ENCODE measurements at places on chromosomes 11 and 22.

GRCh38 chr11:47725442-47726117 is 10.4 kb upstream of the AGBL2 start:
- no peaks in the 10 kb centered on the region for H3K27me3 ChIP-seq
- no peak overlapping the region for H3K4me3 ChIP-seq
- no peak overlapping the region for H3K27ac ChIP-seq

DNA sequence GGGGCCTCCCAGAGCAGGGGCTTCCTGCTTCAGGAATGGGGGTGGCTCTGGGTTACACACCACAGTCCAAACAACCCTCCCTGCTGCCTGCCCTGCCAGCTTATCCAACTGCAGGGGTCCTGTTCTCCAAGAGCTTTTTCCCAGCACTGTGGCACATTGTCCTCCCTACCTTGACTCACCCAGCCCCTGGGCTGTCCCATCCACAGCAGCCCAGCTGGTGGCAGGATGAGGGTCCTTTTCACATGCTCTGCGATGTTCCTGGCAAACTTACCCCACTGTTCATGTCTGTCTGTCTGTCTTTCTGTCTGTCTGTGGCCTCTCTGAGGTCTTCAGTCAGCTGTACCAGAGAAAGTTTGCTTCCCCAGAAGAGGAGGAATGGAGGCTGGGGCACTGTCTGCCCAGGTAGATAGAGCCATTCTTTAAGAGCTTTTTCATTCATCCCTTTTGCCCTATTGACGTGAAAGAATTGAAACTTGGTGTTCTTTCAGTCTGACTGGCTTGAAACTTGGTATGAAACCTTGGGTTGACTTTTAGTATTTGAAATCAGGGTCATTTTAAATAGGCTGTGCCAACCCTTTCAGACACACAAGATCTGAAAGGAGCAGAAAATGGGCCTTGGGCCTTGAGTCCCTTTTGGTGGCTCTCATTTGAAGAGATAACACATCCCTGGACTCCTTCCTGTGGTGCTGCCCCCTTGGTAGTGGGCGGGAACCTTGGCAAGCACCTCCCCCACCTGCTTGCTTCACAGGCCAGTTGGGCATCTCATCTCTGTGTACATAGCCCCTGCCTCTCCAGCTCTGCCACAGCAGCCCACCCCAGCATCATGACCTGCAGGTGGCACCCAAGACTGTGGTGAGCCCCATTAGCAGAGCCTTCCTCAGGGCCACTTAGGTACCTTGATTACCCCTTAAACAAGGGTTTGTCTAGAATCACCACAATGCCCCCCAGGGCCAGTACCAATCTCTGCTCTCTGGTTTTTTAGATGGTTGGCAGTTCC is 74.6 kb upstream of the SUSD2 start:
- no peak overlapping the region for H3K27ac ChIP-seq
- H3K4me1 ChIP-seq = no peaks in the 10 kb centered on the region
- peak; percentile 22 for DNase-seq
- peaks cover 15% of the 10 kb centered on the region for H3K36me3 ChIP-seq

DNA sequence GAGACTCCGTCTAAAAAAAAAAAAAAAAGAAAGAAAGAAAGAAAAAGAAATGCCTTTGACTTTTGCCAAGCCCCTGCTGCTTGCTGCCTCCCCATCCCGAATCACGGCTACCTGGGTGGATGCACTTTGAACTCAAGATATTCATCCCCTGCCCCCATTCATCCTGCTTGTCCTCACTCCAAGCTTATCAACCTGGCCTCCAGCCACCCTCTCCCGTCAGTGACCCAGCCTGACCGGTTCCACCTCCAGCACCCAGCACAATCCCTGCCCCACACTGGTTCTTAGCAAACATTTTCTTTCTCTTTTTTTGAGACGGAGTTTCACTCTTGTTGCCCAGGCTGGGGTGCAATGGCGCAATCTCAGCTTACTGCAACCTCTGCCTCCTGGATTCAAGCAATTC is 44.4 kb downstream of the CYTH4 start:
- H3K4me3 ChIP-seq = no peak overlapping the region
- H3K4me1 ChIP-seq = no peaks in the 10 kb centered on the region
- H3K27me3 ChIP-seq = peaks cover 25% of the 10 kb centered on the region
- no peak for DNase-seq

DNA sequence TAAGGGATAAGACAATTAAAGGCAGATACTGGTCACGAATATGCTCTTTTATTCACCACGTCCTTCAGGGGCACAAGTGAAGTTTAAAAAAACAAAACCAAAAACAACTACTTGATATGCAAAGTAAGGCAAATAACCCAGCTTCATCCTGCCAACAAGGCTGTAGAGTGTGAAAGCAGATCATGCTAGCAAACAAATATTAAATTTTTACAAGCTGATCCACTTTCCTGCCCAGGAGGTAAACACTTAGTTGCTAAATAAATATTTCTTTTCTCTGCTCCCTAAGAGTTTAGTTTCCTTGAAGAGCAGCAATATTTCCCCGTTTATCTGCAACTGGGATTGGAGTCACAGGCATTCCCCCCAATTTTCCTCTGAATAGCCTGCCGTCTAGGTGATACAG is 300.2 kb downstream of the LARGE1 start:
- H3K4me1 ChIP-seq = no peaks in the 10 kb centered on the region
- H3K4me3 ChIP-seq = no peak overlapping the region
- H3K27me3 ChIP-seq = no peaks in the 10 kb centered on the region
- no peak for DNase-seq
- no peak overlapping the region for H3K27ac ChIP-seq

DNA sequence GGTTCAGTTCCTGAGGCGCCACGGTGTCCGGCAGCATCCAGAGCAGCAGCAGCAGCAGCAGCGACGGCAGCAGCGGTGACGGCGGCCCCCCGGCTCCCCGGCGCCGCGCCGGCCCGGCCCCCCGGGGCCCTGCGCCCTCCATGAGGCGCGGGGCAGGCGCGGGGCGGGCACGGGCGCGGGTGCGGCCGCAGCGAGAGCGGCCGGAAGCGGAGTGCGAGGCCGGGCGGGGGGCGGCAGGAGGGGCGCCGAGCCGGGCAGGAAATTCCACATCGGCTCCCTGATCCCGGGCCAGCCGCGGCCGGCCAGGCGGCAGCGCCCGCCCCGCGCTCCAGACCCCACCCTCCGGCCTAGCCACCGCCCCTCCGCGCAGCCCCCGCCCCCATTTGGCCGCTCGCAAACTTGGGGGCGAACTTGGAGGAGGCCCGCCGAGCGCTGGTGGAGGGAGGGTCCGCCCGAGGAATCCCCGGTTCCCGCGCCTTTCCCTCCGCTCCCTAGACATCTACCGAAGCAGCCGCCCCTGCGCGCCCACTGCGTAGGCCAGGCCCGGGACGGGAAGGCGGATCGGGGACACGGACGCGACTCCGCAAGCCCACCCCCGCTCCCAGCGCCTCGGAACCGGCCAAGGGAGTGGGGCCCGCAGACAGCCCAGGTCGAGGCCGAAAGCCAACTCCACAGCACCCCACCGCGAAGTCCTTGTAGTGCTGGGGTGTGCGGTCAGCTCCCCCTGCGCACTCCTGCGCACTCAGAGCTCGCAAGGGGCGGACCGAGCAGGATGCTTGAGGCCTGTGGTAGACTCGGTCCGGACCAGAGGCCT is at the start of gene SCARF2:
Gene SCARF2 (minus strand): TSS at position 213 of the 814 bp plus-strand sequence. CDS start 71 bp downstream, at position 142.
- no peaks in the 10 kb centered on the region for H3K36me3 ChIP-seq
- H3K4me1 ChIP-seq = peaks cover 13% of the 10 kb centered on the region
- H3K4me3 ChIP-seq = peak within 1 kb of the TSS; percentile 27
- peaks cover 35% of the 10 kb centered on the region for H3K27me3 ChIP-seq
- no peak within 1 kb of the TSS for H3K27ac ChIP-seq

GRCh38 chr22:47976219-47976618 is 1213.8 kb downstream of the TBC1D22A start:
- H3K4me3 ChIP-seq = no peak overlapping the region
- DNase-seq = no peak
- H3K27ac ChIP-seq = no peak overlapping the region
- no peaks in the 10 kb centered on the region for H3K36me3 ChIP-seq
- H3K4me1 ChIP-seq = no peaks in the 10 kb centered on the region

DNA sequence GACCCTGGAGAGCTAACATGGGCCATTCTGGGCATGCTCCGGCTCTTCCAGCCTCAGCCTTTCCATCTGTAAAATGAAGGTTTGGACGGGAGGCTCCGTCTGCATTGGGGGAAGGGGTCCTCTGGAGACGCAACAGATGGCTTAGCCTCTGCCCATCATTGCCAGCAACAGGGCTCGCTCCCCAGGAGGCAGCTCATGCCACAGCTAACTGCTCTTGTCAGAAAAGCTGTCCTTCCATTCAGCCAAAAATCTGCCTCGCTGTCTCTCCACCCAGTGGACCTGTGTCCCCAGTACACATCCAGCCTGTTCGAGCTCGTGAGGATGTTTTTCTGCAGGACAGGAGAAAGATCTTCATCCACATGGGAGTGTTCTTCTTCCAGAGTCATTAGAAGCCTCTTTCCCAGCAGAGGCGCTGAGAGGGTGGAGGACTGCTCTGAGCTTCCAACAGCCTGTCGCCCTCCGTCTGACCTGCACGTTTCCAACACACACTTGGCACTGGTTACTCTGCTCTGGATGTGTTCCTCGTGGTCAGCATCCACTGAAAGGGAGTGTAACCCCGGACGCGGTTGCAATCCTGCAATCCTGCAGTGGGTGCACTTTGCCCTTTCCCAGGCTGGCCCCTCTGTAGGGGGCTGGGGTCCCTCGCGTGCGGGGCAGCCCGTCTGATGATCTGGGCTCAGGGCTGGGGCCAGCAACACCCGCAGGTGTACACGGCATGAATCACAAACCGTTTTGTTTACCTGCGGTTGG is 1340.9 kb downstream of the TBC1D22A start:
- H3K4me3 ChIP-seq = no peak overlapping the region
- no peak for DNase-seq
- H3K27me3 ChIP-seq = no peaks in the 10 kb centered on the region
- H3K27ac ChIP-seq = no peak overlapping the region
- H3K4me1 ChIP-seq = peaks cover 16% of the 10 kb centered on the region

DNA sequence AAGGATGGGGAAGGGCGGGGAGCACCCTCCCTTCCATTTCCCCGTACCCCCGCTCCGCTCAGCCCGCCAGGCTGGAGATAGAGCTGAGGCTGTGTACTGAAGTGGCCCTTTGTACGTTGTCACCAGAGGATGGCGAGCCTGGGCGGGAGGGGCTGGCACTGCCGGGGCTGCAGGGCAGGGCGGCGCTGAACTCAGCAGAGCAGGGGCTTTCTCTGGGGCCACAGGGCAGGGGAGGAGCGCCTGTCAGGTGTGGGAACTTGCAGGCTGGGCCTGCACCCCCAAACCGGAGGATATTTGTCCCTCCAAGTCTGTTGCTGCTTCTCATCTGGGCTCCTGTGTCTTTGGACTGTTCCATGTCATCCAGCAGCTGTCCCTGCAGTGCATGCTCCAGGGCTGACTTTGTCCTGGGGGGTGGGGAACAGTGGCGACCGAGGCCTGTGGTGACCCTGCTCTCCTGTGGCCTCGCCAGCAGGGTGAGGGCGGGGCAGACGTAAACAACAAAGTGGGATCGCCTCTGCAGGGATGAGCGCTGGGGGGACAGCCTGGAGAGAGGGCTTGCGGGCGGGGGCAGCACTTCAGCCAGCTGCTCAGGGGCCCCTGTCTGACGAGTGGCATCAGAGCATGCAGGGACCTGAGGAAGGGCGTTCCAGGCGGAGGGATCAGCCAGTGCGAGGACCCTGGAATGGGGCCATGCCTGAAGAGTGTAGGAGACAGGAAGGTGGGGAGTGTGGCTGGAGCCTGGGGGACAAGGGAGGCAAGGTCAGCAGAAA is 13.1 kb downstream of the MGAT3 start:
- H3K27ac ChIP-seq = no peak overlapping the region
- H3K4me1 ChIP-seq = peaks cover 14% of the 10 kb centered on the region
- DNase-seq = no peak

- no peaks in the 10 kb centered on the region for H3K36me3 ChIP-seq
- no peak for DNase-seq
- H3K27ac ChIP-seq = no peak overlapping the region
- H3K4me3 ChIP-seq = no peak overlapping the region
- no peaks in the 10 kb centered on the region for H3K4me1 ChIP-seq
Measured at GRCh38 chr22:43168471-43169309, 17.3 kb downstream of the TSPO start.

- H3K36me3 ChIP-seq = peaks cover 12% of the 10 kb centered on the region
- H3K27me3 ChIP-seq = no peaks in the 10 kb centered on the region
- H3K27ac ChIP-seq = no peak overlapping the region
- DNase-seq = no peak
- no peak overlapping the region for H3K4me3 ChIP-seq
- H3K4me1 ChIP-seq = no peaks in the 10 kb centered on the region
Measured at GRCh38 chr22:42626951-42627625, 12.4 kb upstream of the POLDIP3 start.

- H3K4me3 ChIP-seq = no peak overlapping the region
- no peak overlapping the region for H3K27ac ChIP-seq
- H3K36me3 ChIP-seq = no peaks in the 10 kb centered on the region
- H3K4me1 ChIP-seq = no peaks in the 10 kb centered on the region
Measured at GRCh38 chr11:27839226-27839913, 139.1 kb upstream of the BDNF start.

DNA sequence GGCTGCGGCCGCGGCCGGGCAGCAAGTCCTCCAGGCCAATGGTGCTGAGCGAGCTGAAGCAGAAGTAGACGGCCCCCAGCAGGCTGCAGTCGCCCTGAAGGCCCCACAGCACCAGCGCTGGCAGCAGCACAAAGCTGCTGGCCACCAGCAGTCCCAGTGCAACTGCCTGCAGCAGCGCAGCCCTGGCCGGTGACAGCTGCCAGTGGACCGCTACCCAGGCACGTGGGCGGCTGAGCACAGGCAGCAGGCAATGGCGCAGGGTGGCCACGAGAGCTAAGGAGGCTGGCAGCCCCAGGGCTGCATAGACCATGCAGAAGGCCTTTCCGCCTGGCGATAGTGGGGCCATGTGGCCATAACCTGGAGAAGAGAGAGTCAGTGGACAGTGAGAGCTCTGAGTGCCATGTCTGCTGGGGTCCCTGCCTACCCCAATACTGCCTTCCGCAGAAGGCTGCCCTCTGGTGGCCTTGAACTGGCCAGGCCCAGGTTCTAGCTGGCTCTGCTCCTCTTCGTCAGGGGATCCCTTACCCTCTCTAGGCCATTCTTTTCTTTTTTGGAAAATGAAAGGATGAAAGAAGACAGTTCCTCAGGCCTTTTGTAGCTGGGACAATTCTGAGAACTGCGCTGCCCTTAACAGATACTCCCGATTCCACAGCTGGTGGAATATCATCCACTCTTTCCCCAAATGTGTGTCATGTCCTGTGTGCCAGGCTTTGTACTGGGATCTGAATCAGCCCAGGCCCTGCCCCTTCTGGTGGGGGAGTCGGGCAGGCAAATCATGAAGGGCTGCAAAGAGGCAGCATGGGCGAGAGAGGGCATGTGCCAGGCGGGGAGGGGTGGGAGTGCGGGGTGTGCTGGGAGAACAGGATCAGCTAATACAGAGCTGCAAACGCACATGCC is 1.8 kb downstream of the KCNK7 start:
- no peak for DNase-seq
- no peaks in the 10 kb centered on the region for H3K27me3 ChIP-seq
- peaks cover 17% of the 10 kb centered on the region for H3K4me1 ChIP-seq
- H3K27ac ChIP-seq = no peak overlapping the region
- peaks cover 23% of the 10 kb centered on the region for H3K36me3 ChIP-seq
- H3K4me3 ChIP-seq = no peak overlapping the region

- H3K27ac ChIP-seq = no peak overlapping the region
- no peaks in the 10 kb centered on the region for H3K4me1 ChIP-seq
- no peak for DNase-seq
Measured at GRCh38 chr11:129951201-129951865, 51.3 kb downstream of the PRDM10 start.

GRCh38 chr11:64268025-64268892 is 16.2 kb downstream of the BAD start:
- H3K27me3 ChIP-seq = no peaks in the 10 kb centered on the region
- H3K27ac ChIP-seq = peak overlapping the region; percentile 86
- no peak for DNase-seq

Measured in CD8-positive, alpha-beta memory T cell (primary cell).